ENCODE measurements at places on chromosomes 3 and 15.

DNA sequence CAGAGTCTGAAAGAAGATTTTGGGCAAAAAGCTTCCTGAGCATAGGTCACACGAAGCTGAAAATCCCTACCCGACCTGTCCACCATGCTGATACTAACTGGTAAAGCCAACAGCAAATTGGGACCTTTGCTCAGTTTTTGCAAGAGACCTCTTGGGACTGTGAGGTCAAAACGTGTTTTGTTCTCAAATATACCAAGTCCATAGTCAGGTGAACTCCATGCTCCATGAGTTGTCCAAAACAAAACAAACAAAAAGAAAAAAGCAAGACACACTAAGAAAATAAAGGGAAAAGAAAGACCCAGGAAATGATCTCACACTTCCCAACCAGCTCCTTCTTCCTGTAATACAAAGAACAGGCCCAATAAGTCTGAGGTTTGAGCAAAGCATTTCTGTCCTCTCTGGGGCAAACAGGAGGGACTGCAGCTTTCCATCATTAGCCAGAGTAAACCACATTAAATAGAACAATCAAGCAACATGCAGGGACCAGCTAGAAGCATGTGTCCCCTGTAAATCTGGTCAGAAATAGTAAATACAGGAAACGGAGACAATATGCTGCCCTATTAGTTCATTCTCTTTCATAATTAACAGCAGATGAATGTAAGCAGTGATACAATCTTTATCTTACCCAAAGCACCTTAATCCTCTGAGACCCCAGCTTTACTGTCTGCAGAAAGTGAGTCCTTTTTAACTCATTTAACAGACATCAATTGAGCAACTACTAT, 125.0 kb upstream of the LIPC start:
- DNase-seq, result no peak

GRCh38 chr3:72990701-72991395, 5.8 kb upstream of the PPP4R2 start:
- no peak for DNase-seq

DNA sequence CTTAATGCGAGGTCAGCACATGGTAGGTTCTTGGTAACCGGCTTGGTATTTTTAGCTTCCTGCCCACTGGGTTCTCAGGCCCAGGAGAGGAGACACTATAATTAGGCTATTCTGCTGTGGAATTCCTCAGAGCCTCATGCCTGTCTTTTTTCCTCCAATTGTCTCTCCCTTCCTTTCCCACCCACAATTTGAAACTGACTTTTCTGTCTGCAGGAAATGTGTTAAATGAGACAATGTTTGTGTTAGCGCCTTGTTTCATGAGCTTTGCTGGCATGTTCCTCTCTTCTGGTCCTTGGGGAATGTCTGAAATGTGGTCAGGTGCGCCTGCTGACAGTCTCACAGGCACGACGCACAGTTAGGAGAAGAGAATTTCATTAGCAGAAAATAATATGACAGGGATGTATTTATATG, 223.6 kb upstream of the CTNNB1 start:
- DNase-seq, result no peak

GRCh38 chr15:77657634-77658238, 25.0 kb upstream of the LINGO1 start:
- no peak for DNase-seq

- DNase-seq, result peak; percentile 42
These were observed 74.7 kb downstream of the RASA2 start for GRCh38 chr3:141561426-141562034.

- DNase-seq, result no peak
These were observed 21.4 kb upstream of the DYNC1LI1 start for GRCh38 chr3:32592011-32592410.

DNA sequence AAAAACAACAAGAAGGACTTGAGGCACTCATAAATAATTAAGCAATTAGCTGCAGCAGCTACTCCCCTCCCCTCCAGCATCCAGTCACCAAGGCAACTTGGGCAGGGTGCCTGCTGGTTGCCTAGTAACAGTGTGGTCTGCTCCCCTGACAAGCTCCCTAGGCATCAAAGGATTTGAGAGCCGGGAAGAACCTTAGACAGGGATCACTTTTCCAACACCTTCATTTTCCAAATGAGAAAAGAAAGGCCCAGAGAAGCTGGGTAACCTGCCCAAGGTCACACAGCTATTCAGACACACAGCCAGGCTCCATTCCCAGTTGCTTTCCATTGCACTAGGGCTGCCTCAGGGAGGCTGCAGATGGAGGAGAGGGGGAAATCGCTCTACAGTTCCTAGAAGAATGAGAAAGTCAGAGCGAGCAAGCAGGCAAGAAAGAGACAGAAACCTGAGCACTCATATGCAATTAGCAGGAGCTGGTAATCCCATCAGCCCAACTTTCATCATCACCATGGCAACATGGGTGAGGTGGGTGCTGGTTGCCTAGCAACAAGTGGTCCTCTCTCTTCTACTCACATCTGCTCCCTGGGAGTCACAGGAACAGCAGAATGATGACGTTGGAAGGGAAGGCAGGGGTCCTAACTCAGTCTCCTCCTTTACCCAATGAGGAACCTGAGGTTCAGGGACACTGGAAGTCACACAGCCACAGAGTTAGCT, 3.6 kb upstream of the EIF4E3 start:
- DNase-seq, result no peak

- DNase-seq, result no peak
These were observed 27.9 kb downstream of the IFT122 start for GRCh38 chr3:129467932-129468331.

DNA sequence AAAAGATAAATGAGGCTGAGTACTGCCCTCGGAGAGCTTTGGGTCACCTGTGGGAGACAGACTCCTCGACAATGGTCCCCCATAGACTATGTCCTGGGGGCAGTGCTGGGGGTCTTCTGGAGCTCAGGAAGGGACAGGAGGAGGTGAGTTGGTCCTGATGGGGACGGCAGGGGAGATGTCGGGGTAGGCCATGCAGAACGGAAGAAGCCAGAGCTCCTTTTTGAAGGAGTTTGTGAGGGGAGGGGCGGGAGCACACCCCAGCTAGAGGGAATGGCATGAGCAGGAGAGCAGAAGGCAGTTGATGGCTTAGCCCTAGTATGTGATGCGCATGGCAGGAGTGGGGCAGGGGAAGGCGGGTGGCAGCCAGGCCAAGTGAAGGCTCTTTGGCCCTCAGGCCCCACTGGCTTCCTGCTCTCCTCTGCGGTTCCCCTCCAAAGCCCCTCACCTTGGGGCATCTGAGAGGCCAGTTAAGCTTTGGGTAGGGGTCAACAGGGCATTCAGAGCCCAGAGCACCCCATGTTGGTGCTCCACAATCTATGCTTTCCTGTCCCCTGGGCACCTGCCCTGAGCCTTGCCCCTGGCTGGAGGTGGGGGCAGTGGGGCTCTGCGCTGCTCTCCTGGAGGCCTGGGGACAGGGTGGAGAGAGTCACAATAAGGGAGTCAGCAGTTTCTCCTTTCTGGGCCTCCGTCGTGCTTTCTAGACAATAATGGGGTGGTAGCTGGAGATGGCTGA, 179.3 kb downstream of the SMAD6 start:
- no peak for DNase-seq

DNA sequence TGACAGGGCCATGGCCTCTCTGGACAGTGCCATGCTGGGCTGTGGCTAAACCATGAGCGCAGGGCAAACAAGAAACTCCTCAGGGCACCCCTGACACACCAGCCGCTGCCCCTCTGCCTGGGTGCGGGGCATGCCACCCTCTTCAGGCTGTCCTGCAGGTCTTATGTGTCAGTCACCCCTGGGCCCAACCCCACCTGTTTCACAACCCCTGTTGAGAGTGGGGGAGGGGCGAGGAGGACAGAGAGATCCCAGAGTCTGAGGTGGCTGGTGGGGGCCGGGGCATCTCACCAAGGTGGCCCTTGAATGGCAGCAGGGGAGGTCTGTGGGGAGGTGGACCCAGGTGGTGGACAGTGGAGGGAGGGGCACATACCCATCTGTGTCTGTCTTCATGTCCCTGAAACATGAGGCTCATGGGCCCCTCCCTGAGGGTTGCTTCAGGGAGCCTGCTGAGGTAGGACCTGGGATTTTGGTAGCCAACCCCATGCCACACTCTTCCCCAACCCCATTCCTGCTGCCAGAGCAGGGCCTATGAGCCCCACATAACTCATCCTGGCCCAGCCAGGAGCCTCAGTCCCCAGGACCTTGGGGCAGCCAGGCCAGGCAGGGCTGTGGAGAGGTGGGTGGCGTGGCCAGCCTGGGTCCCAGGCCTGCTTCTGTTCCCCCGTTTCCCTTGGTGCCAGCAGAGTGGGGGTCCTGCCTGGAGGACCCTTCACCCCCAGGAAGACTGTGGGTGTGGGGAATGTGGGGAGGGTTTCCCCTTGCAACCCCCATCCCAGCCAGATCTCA, 1.7 kb upstream of the STAB1 start:
- DNase-seq, result no peak

- no peak for DNase-seq
These were observed 124.8 kb downstream of the DMXL2 start for GRCh38 chr15:51497806-51498205.

DNA sequence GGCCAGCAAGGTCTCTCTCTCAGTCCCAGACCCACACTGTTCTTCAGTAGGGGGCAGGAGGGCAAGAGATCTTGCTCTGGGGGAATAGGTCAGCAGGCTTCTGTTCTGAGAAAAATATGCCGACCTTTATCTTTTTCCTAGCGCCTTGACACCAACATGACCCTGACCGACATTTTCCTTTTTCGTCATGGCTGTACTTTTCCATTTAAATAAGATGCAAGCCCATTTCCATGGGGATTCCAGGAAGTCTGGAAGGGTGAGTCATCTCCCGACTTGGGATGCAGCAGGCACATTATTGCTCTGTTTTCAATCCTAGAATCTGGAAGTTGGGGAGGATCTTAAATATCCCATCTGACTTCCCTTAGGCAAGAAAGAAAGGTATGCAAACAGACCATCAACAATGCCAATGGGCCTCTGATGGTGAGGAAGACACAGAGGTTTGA, 261.5 kb upstream of the LRTM1 start:
- peak; percentile 92 for DNase-seq

DNA sequence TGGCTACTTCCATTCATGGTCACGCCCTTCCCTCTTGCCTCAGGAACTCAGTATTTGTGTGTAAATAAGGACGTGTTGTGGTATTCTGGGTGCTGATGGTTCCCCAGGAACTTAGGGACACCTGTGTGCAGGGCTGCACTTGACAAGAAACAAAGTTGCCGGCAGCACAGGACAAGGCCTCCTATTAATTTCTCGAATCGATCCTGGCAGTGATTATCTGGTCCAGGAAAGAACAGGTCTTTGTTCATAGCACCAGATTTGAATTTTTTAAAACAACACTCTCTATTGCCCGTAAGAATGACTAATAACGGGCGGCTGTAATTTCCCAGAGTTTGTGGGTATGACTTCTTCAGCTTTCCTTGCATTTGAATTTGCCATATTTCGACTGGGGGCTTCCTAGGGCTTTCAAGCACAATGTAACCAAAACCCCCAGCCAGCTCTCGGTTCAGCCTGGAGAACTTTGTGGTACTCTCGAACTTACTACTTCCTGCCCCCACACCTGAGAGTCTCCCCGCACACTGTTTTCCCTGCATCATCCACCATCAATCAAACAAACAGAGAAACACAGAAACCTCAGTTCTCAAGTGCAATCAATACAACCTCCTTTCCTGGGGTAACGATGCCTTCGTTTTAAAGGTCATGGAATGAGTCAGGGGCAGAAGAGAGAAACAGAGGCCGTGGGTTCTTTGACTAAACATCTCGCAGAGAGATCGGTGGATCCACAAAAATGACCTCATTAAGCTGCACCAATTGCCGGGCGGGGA, 241.7 kb upstream of the ICE2 start:
- no peak for DNase-seq
